ENCODE measurements at places on chromosomes 4 and X.
A peak's percentile ranks its signal among the peaks of the same experiment; 100 is the strongest.

GRCh38 chr4:184344899-184345572 is 127.4 kb upstream of the ENPP6 start:
- no peak for DNase-seq

DNA sequence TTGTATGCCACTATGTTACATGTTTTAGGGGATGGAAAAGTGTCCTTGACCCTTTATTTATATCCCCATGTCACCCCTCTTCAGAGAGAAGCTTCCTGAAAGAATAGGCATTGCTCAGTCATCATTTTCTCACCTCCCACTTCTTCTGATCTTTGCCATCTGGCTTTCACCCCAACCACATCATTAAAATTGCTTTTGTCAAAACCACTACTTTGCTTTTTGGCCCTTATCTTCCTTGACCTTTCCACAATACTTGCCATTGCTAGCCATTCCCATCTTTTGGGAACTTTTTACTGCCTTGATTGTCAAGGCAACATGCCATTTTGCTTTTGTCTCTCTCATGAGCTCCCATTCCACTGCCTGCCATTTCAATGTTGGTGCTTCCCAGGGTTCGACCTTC is 14.9 kb upstream of the FAM9B start:
- DNase-seq, result no peak

GRCh38 chr4:153036931-153037482 is 100.9 kb downstream of the FHDC1 start:
- DNase-seq, result no peak

DNA sequence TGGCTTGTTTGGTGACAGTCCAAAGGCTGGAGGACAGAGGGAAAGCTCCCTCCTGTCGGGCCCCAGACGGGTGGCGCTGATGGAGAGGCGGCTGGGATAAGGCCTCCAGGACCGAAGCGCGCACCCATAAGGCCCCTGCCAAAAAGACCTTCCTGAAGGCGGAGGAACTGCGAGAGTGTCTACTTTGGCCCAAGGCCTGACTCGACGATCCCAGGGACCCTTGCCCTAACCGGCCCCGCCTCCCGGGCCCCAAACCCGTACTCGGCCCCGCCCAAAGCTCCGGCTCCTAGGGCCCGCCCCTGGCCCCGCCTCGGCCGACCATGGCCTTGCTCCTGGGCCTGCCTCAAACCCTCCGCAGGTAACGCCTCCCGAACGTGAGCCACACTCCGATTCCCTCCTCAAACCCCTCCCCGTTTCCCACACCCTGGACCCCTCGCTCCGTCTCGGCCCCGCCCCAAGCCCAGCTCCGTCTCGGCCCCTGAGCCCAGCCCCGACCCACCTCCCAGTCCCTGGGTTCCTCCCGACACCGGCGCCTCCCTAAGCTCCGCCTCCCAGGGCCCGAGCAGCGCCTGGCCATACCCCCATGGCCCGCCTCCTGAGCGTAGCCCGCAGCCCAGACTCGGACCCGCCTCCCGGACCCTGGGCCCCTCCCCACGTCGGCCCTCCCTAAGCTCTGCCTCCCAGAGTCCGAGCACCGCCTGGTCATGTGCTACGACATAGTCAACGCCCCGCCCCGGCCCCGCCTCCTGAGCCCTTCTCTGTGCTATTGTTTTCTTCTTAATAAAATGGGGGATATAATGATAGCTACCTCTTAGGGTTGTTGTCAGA is 90.0 kb upstream of the DRD5 start:
- DNase-seq, result peak; percentile 98

DNA sequence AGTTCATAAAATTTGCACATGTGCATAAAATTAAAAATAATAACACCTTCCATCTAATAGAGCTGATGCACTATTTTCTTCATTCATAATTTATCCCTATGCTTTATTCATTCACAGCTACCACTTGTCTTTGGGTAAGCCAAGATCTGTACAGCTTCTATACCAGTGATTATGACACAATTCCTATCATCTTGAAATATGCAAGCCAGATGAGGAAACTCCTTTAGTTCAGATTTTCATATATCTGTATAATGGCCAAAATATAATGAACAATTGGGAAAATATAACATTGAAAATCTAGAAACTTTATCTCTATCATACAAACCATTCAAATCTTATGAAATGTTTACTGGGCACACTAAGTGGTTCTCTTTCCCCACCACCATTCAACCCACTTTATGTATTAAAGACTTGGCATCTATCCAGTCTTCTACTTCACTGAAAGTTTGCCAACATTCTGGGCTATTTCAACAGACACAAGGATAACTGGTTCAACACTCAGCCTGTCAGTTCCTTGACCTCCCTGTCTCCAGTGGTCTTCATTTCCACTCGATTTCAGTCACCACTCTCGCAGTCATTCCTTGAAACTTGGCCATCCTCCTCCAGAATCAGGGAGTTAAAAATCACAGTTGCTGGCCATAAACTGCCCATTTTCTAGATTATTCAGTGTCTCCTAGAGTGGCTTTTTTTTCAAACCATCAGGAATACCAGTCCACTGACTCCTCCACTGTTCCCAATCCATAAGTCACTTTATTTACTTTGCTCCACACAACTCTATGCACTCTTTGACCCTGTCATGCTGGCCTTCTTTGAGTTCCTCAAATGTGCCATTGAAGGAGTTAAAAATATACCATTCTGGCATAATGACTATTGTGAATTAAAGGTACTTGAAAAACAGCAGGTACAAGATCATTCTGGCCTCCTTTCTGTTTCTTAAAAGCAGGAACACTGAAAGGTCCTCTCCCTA is 85.5 kb downstream of the CAMK2D start:
- no peak for DNase-seq

GRCh38 chrX:134886002-134886596 is 104.7 kb upstream of the SMIM10 start:
- no peak for DNase-seq

DNA sequence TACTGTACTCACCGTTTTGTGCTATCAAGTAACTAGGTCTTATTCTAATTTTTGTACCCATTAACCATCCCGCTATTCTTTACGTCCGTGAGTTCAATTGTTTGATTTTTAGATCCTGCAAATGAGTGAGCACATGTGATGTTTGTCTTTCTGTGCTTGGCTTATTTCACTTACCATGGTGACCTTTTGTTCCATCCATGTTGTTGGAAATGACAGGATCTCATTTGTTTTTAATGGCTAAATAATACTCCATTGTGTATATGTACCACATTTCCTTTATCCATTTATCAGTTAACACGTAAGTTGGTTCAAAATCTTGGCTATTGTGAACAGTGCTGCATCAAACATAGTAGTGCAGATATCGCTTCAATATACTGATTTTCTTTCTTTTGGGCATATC is 48.3 kb downstream of the USP9X start:
- no peak for DNase-seq

- DNase-seq, result peak; percentile 77
Observed at GRCh38 chrX:49155243-49155899, 7.2 kb upstream of the MAGIX start.

DNA sequence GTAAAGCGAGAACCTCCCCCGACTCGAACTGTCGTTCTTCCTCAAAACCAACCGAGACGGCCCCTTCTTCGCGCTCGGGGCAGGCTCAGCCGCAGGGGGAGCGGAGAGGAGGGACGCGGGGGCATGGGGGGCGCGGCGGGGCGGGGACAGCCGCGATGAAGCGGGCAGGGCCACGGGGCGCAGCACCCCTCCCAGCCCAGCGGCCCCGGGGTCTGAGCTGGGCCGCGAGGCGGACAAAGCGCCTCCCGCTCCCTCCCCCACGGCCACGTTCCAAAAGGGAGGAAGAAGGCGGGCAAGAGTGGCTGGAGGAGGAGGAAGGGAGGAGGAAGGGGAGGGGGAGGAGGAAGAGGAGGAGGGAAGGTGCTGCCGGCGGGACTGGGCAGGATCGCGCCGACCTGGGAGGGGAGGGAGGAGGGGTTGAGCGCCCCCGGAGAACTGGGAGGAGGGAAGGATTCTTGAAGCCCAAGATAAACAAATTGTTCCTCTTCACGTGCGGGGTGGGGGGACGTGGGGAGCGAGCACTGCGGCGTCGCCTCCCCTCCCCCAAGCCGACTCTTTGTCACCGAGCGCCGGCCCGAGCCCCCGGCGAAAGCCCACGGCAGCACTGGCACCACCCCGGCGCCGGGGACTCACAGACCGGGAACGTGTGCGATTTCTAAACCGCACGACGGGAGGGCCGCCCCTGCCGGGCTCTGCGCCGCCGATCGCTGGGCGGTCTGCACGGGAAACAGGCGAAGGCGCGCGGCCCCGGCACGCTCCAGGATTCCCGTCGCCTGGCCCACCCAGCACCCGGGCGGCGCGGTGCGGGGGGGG is 2.9 kb downstream of the MAML3 start:
- peak; percentile 90 for DNase-seq

- no peak for DNase-seq
Observed at GRCh38 chrX:100606753-100607152, 22.0 kb downstream of the TNMD start.

- peak; percentile 54 for DNase-seq
Observed at GRCh38 chrX:107323786-107324492, 117.5 kb downstream of the DNAAF6 start.

- DNase-seq, result peak; percentile 6
Observed at GRCh38 chr4:155809835-155810234, 51.0 kb downstream of the GUCY1B1 start.
